ENCODE measurements at places on chromosomes 3 and 15.

DNA sequence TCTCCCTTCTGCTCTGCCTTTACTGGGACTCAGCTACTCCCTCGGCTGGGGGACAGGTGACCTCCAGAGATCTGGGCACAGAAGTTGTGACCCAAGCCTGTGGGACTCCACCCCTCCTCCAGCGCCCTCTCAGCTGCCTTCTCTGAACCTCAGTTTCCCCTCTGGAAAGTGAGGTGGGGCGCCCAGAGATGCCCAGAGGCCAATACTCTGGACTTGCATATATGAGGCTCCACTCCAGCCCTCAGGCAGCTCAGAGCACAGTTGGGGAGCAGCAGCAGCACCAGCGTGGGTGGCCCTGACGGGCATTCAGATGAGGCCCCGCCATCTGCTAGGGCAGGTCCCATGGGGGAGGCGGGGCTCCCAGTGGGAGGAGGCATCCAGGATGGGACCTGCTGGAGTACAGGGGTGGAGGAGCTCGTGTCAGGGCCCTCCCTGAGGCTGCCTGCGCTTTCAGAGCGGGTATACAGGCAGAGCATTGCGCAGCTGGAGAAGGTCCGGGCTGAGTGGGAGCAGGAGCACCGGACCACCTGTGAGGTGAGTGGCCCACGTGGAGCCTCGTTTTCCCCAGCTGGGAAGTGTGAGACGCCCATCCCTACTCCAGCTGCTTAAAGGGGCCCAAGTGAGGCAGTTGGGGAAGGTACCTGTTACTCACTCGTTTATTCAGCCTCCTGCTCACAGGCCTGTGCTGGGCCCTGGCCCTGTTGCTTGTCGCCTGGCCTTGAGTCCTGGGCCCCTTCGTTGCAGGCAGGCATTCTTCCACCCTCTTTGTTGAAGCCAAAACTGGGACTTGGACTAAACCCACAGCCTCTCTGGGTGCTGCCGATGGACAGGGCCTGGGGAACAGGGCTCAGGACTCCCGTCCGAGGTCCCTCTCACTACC lies 35.4 kb downstream of the PSTPIP1 start:
- DNase-seq: peak; percentile 35

GRCh38 chr3:44632193-44632592 lies 7.4 kb downstream of the ZNF197 start:
- DNase-seq: no peak

GRCh38 chr15:40053831-40054604 lies 15.0 kb upstream of the SRP14 start:
- peak; percentile 50 for DNase-seq

DNA sequence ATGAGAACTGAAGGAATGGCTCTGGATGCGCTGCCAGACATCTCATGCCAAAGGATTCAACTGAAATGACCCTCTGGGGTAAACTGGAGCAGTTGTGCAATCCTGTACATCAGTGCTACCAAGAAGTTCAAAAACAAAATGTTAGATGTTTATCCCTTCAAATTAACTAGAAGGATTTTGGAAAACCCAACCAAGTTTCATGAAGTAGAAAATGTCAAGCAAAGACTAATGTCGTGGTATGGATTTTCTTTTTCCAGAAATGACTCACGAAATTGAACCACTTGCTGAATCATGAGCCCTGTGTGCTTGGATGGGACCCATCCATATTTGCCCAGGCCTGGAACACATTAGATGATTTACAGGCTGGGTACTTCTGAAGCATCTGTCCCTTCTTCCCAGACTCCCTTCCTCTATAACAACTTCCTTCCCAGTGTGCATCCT lies 101.6 kb downstream of the LRTM1 start:
- DNase-seq: no peak

DNA sequence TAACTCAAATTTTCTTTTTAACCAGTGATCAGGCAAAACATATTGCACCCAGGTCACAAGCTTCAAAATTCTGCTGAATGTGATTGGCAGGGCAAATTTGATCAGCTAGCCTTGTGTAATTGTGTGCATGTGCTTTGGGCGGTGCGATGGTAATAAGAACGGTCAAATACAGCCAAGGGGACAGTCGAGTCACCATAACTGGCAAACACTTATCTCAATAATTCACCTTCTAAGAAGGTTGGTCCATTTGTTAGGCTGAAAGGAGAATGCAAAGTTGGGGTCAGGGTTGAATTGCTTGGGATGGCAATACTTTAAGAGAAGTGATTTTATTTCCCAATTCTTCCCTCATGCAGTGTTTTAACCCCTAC lies 302.4 kb upstream of the PDZRN3 start:
- DNase-seq: no peak

DNA sequence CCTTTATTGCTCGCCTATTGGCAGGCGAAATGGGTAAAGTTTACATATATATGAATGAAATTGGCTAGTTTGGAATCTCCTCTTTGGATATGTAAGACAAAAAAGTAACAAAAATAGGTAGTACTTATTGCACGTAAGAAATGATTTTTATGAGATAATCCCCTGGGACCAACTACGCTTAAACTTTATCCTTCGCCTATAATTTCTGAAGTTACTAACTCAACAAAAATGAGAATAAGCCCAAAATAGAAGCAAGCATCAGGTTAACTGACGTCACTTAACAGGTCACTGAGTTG lies 438 bp upstream of the SLC49A4 start:
- no peak for DNase-seq

DNA sequence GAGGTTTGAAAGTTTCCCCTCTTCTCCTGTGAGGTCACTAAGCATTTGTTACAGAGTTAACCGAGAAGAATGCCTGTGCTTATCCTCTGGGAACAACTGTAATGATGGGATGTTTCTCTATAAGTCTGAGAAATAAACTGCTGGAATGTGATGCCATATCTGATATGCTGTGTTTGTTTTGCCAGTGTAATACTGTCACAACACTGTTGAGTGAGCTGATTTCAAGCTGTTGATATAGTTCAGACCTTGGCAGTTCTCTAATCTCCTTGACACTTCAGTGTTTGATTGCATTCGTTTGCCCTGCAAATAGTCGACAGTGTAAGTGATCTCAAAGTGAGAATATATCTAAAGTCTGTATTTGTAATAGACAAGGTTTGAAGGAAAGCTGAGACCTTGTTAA lies 73.3 kb downstream of the PTPRG start:
- DNase-seq: no peak

- peak; percentile 29 for DNase-seq
Observed at GRCh38 chr3:184761075-184761841, 49.4 kb upstream of the MAGEF1 start.

- no peak for DNase-seq
Observed at GRCh38 chr15:24684313-24684712, 8.7 kb downstream of the NPAP1 start.

DNA sequence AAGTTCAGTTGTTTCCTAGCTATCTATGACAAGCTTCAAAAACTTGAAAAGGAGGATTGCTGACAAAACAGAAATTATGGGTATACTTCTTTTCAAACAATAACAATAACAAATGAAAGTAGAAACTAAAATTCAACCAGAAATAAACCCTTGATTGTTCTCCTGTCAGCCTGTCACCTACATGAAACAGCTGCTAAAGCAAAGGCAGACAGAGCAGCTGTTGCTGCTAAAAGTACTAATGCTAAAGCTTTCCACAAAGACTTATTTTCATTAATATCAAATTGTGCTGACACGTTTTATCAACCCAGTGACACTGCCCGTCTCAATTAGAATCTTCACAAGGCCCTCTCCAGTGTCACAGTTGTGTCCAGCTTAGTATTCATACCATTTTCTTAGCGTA lies 533.2 kb upstream of the GBE1 start:
- DNase-seq: no peak

- no peak for DNase-seq
Observed at GRCh38 chr3:8851703-8852102, 82.3 kb upstream of the OXTR start.

- DNase-seq: no peak
Observed at GRCh38 chr15:52133510-52134220, 21.1 kb upstream of the BCL2L10 start.

DNA sequence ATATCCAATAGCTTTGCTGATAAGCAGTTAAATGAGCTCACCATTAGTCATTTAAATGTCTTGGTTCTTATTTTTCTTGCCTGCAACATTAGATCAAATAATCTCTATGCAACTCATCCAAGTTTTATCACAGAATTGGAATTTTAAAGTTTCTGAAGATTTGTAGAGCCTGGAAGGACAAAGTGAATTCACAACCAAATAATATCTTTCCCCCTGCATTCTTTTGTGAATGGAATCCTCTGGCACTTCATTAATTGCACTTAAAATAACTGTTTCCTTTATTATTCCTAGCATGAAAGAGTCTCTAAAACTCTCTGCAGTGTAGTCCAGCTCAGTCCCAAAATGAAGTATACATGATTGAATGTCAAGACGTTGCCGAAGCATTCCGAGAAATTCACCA lies 345.6 kb upstream of the TGFBR2 start:
- no peak for DNase-seq

- DNase-seq: no peak
Observed at GRCh38 chr3:124522082-124522625, 208.1 kb upstream of the UMPS start.

DNA sequence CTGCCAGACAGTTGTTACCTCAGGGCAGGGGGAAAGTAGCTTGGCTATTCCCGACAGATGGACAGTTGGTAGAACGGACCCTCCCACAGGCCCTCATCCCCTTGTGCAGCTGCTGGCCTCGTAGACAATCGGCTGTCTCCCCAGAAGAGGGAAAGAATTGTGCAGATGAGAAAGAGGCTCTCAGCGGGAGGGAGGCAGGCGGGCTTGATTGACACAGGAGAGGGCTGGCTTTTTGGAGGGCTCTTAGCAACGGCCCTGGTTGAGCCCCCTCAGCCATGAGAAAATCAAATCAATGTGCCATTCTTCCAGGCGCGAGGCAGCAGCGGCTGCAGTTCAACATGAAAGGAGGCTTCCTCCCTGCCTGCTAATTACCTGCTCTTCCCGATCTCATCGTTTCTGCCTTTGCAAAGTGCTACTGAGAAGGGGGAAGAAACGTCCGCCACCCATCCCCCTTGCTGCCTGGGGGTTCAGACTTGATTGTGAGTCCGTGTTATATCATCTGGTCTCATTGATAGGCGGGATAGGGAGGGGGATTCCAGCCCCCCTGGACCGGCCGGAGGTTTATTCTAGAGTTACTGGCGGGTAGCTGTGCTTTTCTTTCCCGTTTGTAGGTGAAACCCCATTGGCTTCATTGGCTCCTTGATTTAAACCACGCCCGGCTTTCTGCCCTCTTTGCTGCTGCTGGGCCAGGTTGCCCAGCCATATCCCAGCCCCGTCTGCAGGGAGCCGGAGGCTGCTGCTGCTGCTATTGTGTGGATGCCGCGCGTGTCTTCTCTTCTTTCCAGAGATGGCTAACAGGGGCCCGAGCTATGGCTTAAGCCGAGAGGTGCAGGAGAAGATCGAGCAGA lies at the start of gene TAGLN3:
TAGLN3 (plus strand) TSS at position 287 of the 848 bp plus-strand sequence; CDS start at position 788, 501 bp downstream.
- peak; percentile 48 for DNase-seq

- peak; percentile 83 for DNase-seq
Observed at GRCh38 chr15:68818769-68819494, 1.8 kb downstream of the ANP32A start.

DNA sequence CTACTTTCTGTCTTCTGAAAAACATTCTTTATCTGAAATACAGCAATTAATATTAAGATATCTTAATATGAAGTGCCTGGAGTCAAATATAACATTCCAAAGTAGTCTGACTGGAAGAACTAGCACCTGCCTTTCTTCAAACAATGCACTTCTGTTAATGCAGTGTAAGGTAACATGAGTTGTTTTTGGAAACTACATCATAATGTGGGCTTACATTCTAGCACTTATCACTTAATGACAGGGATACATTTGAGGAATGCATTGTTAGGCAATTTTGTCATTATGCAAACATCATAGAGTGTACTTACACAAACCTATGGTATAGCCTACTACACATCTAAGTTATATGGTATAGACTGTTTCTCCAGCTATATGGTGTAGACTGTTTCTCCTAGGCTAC lies 49.2 kb downstream of the SLC15A2 start:
- no peak for DNase-seq

- DNase-seq: peak; percentile 31
Observed at GRCh38 chr3:184778426-184779332, 33.3 kb upstream of the VPS8 start.

DNA sequence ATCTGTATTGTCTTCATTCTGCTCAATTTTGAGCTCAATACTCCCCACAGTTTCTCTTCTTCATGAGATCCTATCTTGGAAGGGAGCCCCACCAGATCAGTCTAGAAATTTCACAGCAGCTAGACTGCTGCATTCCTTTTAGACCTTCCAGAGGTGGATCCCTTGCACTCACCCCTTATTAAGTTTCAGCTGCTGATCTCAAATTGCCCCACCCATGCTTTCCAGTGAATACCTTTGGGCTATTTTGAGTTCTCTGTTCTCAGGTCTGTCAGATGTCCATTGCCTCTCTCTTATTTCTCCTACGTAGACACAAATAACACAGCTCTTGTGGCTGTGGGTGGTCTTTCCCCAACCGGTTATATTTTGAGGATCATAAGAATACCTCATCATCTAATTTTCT lies 60.8 kb downstream of the GPR156 start:
- no peak for DNase-seq

DNA sequence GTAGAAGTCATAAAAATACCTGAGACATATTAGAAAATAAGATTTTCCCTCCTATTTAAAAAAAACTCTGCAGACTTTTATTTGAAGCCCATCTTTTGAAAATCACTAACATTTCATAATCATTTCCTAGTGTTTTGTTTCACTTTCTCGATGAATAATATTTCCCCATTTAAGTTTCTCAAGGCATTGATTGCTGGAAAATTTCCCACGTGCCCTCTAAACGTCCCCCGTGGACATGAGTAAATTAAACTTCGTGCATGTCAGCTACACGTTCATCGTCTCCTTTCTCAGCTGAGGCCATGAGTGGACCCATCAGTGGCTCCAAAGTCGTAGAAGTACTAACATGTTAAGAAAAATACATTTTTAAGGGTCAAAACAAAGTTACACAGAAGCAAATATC lies 2.0 kb upstream of the TM2D3 start:
- no peak for DNase-seq

DNA sequence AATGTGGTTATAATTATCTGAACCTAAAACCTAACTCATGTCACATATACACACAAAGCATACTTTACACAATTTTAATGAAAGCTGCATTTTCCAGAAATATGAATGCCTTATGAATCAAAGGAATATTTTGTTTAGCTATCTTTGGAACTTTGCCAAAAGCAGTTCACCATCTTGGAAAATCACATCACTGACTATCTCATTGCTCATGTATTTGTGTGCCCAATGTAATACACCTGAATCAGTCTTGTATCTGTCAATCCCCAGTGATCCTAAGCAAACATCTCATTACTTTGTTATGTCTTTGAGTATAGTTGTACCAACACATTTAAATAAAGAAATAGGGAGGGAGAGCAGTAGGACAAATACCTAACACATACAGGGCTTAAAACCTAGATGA lies 15.6 kb upstream of the CD47 start:
- no peak for DNase-seq

- no peak for DNase-seq
Observed at GRCh38 chr3:183490653-183491052, 62.2 kb upstream of the MCF2L2 start.

GRCh38 chr15:36361351-36361870 lies 218.0 kb upstream of the CDIN1 start:
- DNase-seq: no peak

- DNase-seq: peak; percentile 53
Observed at GRCh38 chr15:93331545-93332167, 242.6 kb upstream of the RGMA start.

- no peak for DNase-seq
Observed at GRCh38 chr15:48592221-48592731, 53.2 kb downstream of the FBN1 start.

- DNase-seq: no peak
Observed at GRCh38 chr3:86934851-86935250, 56.1 kb downstream of the VGLL3 start.

- peak; percentile 82 for DNase-seq
Observed at GRCh38 chr15:98428253-98428989, 219.9 kb upstream of the IGF1R start.

- DNase-seq: no peak
Observed at GRCh38 chr3:113614402-113614801, 82.0 kb downstream of the USF3 start.
